SJSA1 (cell line): ENCODE measurements at places on chromosomes 3 and 15. TPM values are rescaled to one million over a fixed set of nuclear protein-coding genes. Genes with fewer than 3 reads are reported as not detected.

GRCh38 chr3:124858275-124858674 is 28.9 kb downstream of the ITGB5 start:
- DNase-seq = no peak

- DNase-seq = no peak
Measured at GRCh38 chr3:69558912-69559311, 173.0 kb upstream of the FRMD4B start.

Gene CNOT10
- 26.8 and 28.4 TPM in 2 replicates for total RNA-seq

DNA sequence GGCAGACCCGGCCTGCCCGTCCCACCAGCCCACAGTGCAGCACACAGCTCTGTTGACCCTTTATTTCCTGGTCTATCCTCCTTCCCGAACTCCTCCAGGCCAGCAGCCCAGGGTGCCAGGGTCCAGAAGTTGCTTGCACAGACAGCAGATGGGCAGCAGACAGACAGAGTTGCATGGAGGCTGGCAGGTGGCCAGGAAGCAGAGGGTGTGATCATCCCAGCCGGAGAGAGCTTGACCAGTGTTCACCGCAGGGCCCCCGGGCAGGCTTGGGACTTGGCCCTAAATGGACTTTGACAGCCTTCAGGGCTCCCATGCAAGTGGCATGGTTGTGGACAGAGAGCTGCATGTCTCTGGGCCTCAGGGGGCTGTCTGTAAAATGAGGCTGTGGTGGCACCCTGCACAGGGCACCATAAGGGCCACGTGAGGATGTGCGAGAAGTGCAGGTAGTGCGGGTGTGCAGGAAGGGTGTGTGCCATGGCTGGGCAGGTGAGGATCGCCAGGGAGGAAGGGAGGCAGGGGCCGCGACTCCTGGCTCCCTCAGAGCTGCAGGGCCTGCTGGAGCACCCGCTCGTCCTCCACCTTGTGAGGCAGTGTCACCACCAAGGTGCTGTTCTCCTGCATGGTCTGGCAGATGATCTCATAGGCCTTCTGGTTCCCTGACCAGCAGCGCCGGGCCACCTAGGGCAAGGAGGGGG is 6.3 kb upstream of the ZXDC start:
- no peak for DNase-seq

DNA sequence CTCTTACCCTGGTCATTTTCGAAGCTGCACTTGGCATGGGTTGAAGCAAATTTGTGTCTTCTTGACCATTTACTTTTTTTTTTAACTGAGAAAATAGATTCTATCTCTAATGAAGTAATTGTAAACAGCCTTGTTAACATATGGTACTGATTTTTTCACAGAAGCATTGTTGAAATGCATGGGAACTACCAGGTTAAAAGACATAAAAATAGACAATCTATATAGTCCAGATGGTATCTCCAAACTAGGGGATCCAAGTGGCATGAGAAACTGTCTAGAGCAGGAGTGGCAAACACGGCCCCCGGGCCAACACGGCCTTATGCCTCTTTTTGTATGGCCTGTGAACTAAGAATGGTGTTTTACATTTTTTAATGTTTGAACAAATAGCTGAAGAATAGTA is 41.9 kb downstream of the CACNA1D start:
- no peak for DNase-seq

- DNase-seq = no peak
Measured at GRCh38 chr15:48657950-48658591, 12.6 kb upstream of the FBN1 start.

Gene SLC4A7
- 41.6 and 76.9 TPM in 2 replicates for total RNA-seq

Gene PLSCR2
- total RNA-seq = not detected in 2 replicates

DNA sequence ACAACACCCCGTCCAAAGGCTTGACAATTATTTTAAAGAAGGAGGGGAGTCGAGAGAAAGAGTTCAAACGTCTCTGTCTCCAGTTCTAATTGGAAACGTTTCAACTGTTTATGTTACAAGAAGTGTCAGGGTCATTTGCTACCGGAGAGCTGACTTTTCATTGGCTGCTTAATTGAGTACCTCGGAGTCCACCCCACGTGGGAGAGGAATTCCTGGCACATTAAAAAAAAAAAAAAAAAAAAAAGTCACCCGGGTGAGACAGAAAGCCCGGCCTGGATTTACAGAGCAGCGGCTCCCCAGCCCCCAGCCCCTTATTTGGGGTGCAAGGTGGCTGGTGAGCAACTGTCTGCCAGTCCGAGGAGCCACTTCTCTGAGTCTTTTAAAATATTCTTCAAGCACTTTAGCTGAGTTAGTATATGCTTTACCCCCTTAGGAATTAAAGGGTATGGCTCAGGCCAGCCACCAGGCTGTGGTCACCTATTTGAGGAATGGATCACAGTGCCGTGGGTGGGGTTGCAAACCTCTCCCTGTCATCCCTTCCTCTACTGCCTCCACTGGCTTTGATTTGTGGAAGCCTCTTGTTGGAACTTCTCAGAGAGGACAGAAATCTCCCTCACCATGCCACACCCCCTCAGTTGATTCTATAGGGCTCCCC is 3.9 kb upstream of the TLE3 start:
- DNase-seq = peak; percentile 70

Gene SMCO1
- not detected in 2 replicates for total RNA-seq

- DNase-seq = no peak
Measured at GRCh38 chr3:19644405-19644804, 289.6 kb downstream of the EFHB start.

Gene EFCC1
- 1.5 and 2.8 TPM in 2 replicates for total RNA-seq

Gene SERINC4
- not detected in 2 replicates for total RNA-seq

- DNase-seq = no peak
Measured at GRCh38 chr15:63836579-63836978, 2.8 kb upstream of the HERC1 start.

Gene ARGFX
- total RNA-seq = not detected in 2 replicates

- no peak for DNase-seq
Measured at GRCh38 chr3:84265768-84266167, 693.0 kb upstream of the CADM2 start.

- no peak for DNase-seq
Measured at GRCh38 chr15:74250266-74250665, 14.1 kb downstream of the CCDC33 start.

DNA sequence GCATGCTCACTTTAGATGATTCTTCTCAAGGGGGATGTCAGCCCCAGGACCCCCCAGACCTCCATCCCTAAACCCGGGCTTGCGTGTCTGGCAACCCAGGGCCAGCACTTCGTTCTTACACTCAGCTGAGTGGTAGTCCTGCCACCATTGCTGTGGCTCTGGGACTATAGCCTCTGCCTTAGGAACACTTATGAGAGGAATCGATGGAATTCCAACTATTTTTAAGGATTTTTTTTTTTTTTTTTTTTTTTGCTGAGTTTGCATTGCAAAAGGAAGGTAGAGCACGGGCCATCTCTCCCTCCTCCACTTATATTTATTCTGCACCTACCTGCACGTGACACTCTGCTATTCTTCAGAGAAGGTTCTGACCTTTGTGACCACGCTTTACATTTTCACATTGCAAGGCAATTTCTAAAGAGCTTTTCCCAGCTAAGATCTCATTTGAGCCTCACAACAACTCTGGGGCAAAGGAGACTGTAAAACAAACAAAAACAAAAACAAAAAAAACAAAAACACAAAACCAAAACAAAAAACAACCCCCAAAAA is 113.9 kb downstream of the LPP start:
- no peak for DNase-seq

DNA sequence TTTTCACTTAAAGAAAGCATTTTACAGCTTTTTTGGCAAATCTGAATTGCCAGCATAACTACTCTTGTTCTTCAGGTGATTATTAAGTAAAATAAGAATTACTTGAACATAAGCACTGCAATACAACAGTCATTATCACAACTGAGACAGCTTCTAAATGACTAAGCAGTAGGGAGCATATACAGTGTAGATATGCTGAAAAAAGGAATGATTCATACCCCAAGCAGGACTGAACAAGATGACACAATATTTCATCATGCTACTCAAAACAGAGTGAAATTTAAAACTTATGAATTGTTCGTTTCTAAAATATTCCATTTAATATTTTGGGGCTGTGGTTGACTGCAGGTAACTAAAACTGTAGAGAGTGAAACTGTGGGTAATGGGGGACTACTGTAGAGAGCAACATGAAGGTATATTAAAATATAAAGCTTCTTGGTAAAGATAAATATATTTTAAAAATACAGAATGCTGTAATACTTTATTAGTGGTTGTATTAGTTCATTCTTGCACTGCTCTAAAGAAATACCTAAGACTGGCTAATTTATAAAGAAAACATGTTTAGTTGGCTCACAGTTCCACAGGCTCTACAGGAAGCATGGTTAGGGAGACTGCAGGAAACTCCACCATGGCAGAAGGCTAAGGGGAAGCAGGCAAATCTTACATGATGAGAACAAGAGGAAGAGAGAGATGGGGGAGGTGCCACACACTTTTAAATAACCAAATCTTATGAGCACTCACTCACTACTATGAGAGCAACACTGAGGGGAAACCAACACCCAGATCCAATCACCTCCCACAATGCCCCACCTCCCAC is 84.8 kb downstream of the DCLK3 start:
- DNase-seq = peak; percentile 11

DNA sequence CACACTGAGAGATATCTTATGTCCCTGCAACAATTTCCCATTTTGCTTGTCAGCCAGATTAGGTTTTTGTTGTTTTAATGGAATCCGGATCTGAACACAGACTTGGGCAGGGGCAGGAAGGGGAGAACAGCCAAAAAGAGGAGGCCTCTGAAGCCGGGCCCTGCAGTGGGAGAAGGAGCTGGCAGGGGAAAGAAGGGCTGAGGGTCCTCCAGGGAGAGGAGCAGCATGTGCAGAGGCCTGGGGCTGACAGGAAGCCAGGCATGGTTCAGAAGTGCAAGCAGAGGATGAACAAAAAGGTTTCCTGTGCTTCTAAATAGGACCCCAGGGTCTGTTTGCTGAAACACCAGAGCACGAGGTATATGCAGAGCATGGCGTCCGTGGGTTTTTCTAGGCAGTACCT is 49.1 kb upstream of the POMGNT2 start:
- DNase-seq = no peak

GRCh38 chr15:58465866-58466517 is 34.2 kb downstream of the LIPC start:
- DNase-seq = no peak

DNA sequence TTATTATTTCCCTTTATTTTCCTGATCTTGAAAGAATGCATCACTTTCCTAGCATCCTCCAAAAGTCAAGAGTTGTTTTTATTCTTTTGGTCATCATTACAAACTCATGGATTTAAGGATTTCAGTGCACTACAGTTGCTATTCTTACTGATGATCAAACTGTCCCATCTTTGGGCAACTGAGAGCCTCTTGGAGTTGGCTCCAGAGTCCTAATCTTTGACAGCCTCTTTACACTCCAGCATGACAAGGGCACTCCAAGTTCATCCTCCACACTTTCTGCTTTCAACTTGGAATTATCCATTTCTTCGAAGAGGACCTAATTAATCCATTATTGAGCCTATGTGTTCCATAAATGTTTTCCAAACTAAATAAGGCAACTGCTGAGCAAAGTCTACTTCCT is 5.7 kb downstream of the UACA start:
- DNase-seq = no peak

DNA sequence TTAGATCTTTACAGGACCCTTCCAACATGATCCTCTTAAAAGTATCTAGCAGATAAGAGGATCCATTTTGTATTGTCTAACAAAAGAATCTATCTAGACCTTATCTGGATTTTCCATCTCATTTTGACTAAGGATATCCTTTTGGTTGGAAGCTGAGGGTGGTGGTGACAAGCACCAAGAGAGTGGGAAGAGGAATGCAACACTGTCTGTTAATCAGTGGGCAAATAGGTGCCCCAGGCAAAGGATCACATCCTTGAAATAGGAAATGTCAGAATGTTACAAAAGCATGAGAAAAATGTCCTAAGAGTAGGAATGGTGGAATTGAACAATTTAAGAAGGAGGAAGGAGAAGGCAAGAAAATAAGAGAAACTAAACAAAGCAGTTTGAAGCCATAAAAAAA is 420.7 kb upstream of the CNTN3 start:
- no peak for DNase-seq

- peak; percentile 87 for DNase-seq
Measured at GRCh38 chr15:29734917-29735572, 87.2 kb downstream of the TJP1 start.

Gene LRRC31
- not detected in 2 replicates for total RNA-seq

Gene MESP2
- total RNA-seq = not detected in 2 replicates

DNA sequence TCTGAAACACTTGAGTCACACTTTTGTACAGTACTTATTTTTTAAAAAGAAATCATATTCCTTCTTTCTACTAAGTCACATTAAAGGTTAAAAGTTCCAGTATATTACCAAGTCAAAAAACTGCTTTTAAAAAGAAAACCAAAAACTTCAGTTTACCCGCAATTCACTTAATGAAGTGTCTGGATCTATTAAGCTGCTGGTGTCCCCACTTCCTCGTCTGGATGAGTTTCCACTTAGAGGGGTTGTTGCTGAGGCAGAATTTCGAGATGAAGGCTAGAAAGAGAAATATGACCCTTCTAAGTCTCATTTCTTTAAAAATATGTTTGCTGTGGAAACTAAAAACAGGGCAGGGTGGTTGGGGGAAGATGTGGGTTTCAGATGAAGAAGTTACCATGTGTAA is 79.7 kb downstream of the LRRFIP2 start:
- DNase-seq = no peak

- no peak for DNase-seq
Measured at GRCh38 chr3:170257145-170257544, 34.9 kb downstream of the PRKCI start.

- peak; percentile 82 for DNase-seq
Measured at GRCh38 chr15:40310001-40310959, 2.5 kb upstream of the PLCB2 start.

DNA sequence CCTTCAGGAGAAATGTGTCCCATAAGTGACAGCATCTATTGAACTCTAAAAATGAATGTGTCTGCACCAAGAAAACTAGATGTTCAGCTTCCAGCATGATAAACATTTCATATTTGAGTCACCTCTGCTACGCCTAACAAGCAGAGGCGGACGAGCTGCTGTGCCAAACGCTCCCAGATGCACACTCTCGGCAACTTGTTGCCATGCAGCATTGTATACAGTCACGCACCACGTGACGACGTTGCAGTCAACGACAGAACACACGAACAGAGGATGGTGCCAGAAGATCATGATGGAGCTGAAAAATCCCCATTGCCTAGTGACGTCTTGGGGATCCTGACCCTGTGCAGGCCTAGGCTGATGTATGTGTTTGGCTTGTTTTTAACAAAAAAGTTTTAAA is 137.5 kb downstream of the XXYLT1 start:
- DNase-seq = no peak

- DNase-seq = no peak
Measured at GRCh38 chr3:113571360-113571759, 39.0 kb downstream of the SIDT1 start.
